Right ventricle myocardium inferior (tissue), 1 donor: ENCODE measurements at places on chromosomes 5 and 9.

GRCh38 chr9:18985464-18985951 is 47.5 kb downstream of the SAXO1 start:
- DNase-seq, result no peak

DNA sequence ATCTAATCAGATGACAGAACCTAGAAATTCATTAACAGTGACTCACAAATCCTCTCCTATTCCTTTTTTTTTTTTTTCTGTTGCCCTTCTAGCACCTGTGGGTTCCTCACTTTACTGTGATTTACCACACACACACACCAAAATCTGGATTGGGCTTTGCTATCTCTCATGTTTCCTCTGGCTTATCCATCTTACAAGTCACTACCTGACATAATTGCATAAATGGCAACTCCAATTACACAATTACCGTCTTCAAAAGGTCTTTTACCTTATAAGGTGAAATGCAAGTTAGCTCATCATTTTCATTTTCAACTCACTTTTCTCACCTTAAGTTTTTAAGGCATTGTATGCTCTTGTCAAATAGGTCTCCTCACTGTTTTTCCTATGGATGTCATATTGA is 426.3 kb upstream of the MEF2C start:
- no peak for DNase-seq

DNA sequence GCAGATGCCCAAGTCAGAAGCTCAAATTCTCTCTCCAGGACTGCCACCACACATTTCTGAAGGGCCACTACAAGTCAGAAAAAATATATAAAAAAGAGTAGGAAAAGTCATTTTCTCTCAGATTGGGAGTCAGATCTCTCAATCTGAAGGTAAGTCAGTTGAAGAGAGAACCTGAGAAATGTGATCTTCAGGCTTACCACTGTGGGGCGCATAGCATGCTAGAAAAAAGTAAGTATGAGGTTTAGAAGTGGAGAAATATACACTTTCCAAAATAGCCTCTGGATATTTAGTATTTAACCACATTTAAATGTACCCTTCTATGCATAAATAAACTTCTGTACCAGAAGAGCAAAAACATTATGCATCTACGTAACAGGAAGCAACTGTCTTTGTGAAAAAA is 800.7 kb upstream of the CTNND2 start:
- DNase-seq, result no peak

- DNase-seq, result no peak
Measured at GRCh38 chr9:96047741-96048103, 172.2 kb downstream of the ERCC6L2 start.

DNA sequence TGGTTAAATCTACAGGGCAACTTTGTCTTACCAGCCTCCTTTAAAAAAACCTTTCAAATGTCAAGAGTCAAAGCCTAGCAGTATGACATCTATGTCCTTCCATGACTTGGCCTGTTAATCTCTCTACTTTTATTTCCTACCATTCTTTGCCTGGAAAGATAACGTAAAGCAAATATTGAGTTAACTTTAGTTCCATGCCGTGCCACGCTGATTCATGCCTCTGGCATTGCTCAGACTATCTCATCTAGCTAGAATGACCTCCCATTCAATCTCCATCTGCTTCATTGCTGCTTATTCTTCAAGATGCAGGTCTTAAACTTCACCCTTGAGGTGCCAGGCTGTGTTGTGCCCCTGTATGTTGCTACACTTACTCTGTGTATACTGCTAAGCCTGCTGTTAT is 729.8 kb downstream of the EFNA5 start:
- no peak for DNase-seq
